Fibroblast of the conjunctiva (primary cell): ENCODE measurements at places on chromosomes 7 and 10.

DNA sequence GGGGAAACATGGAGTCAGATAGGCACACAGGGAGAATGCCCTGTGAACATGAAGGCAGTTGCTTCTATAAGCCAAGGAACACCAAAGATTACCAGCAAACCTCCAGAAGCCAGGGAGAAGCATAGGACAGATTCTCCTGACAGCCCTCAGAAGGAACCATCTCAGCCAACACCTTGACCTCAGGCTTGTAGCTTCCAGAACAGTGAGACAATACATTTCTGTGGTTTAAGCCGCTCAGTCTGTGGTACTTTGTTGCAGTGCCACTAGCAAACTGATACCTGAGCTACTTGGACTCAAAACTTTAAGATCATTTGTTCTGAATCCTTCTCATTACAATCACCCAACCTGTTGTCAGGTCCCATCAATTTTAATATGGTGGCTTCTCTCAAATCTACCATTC lies 31.2 kb downstream of the ABLIM1 start:
- no peak for DNase-seq

- no peak for DNase-seq
Observed at GRCh38 chr7:77627309-77627676, 69.0 kb upstream of the RSBN1L start.

DNA sequence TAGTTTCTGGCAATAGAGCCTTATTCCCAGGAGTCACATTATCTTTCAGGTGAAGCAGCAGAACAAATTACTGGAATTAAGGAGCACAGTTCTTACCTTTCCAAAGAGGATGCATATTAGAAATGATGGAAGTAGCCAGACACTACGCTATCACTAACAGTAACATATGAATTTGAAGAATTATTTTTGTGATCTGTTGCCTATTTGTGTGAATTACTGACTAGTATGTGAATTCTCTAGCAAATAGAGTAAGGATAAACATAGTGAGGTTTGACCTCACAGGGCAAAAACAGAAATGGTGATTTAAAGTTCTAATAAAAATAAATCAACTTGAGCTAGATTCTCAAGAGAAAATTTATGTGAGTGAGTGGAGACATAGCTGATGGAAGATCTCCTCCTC lies 1299.3 kb downstream of the XPNPEP1 start:
- DNase-seq, result no peak

DNA sequence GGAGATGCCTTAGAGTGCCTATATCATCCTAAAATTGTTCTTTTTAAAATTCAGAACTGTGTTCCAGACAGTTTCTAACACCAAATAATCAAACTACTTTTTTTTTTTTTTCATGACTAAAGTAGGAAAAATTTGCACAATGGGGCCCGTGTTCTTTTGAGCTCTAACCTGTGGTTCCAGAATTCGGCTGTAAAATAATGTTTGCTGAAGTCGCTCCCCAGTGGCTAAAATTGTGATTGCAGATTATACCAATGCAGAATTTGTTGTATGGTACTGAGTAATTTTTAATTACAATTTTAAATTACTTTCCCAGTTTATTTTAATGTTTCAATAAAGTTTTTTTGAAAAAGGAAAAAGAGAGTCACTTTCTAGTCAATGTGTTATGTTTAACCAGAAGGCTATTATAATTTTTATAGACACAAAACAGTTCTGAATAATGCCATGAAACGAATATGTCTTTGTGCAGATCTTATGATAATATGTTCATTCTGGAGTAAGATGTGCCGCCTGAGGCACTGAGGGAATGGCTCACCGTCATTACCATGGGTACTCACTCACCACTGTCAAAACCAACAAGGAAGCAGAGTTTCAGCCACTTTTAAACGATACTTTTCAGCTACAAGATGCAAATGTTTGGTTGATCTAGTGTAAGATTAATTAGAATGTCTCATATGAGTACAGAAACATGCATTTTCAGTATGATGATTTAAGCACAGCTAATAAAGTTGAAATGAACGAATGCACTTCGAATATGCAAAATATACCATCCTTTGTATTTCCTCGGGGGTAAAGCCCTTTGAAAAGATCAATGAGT lies 173.6 kb downstream of the PRKCQ start:
- no peak for DNase-seq

DNA sequence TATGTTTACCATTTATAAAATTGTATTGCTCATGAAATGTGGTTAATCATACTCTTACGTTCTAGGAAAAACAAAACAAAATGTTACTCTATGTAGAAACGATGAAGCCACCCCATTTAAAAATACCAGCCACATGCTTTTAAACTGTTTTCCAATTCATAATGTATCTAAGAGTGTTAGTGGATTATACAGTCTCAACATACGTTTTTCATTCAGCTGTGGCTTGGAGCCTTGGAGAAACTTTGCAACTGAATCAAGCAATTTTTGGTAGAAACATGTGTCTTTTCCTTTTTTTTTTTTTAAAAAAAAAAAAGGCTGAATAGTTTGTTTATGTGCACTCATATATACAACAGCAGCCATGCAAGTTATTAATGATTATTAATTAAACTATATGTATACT lies 378.0 kb upstream of the SEMA3D start:
- peak; percentile 18 for DNase-seq

GRCh38 chr7:116173051-116174028 lies 37.0 kb upstream of the TES start:
- DNase-seq, result peak; percentile 55

GRCh38 chr7:32088451-32088881 lies 18.3 kb upstream of the PDE1C start:
- no peak for DNase-seq

DNA sequence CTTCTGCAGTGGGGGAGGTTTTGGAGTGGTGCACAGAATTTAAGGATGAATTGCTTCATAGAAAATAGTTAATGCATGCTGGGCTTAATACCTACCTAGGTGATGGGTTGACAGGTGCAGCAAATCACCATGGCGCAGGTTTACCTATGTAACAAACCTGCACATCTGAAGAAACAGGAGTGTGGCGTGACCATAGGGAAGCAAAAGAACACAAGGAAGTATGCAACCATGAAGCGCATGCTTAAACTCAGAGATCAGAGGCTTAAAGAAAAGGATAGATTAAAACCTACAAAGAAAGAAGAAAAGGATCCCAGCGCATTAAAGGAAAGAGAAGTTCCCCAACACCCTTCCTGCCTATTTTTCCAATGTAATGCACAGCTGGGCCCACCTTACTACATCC lies 22.0 kb downstream of the CCDC126 start:
- DNase-seq, result no peak

GRCh38 chr7:98935811-98936210 lies 57.5 kb downstream of the TRRAP start:
- DNase-seq, result no peak

DNA sequence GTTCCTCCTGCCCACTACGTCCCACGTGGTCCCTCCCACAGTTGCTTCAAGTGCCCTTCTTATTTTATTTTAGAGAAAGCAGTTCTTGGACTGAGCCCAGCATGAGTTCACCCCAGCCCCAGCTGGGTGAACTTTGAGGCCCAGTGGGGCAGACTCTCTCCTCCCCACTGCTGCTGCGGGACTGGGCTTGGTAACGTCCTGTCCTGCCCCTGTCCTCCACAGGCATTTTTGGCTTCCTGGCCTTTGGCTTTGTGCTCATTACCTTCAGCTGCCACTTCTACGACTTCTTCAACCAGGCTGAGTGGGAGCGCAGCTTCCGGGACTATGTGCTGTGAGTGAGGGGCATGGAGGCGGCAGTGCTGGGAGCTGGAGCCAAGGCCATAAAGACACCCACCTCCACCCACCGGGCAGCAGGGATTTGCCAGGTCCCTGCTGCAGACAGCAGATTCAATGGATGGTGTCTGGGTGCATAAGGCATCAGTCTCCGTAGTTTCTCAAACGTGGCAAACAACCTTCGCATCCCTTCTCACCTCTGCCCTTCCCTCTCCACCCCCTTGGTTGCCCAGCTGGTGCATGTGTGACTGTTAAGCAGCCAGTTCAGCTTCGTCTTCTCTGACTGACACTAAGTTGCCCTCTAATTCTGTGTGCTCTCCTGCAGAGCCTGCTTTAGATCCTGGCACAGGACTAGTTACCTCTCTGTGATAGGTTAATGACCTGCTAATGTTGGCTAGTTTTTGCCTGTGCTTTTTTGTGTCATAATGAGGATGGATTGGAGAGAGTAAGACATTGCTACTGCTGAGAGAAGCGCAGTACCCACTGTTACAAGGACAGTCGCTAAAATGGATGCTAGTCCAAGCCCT lies 15.5 kb upstream of the AHCYL2 start:
- DNase-seq, result no peak

DNA sequence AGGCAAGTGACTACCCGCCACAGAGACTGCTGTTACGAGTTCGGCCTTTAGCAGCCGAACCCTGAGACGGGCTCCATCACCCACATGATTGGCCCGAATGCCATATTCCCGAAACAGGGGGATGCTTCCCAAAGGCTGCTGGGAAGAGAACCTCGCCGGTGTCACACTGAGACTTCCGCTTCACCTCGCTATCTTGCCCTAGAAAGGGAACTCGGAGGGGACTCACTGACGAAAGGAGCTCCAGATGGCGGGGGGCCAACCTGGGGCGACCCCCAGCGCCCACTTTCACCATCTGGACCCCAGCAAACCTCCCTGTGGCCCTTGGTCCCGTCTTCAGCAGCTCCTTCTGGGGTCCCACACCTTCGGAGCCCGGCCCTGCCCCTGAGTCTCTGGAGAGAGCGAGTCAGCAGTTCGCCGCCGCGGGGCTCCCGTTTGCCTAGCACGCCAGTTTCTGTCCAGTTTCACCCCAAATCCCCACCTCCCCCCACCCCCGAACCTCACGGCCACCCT lies 529 bp downstream of the HPS1 start:
- DNase-seq, result peak; percentile 4

DNA sequence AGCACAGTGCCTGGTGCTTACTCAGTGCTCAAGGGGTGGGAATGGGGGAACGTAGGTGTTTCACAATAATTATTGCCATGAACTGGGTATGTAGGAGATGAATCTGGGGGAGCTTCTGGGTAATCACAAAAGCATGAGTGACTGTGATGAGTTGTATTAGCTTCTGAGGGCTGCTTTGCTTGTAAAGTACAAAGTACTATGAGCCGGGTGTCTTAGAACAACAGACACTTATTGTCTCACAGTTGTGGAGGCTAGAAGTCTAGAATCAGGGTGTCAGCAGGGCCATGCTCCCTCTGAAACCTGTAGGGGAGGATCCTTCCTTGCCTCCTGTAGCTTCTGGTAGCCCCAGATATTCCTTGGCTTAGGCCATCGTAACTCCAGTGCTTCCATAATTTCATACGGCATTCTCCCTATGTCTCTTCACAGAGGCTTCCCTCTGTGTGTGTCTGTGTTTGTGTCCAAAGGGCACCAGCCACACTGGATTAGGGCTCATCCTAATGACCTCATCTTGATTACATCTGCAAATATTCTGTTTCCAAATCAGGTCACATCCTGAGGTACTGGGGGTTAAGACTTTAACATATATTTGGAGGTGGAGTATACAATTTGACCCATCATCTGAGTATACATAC lies 84.8 kb upstream of the AGBL3 start:
- DNase-seq, result no peak

DNA sequence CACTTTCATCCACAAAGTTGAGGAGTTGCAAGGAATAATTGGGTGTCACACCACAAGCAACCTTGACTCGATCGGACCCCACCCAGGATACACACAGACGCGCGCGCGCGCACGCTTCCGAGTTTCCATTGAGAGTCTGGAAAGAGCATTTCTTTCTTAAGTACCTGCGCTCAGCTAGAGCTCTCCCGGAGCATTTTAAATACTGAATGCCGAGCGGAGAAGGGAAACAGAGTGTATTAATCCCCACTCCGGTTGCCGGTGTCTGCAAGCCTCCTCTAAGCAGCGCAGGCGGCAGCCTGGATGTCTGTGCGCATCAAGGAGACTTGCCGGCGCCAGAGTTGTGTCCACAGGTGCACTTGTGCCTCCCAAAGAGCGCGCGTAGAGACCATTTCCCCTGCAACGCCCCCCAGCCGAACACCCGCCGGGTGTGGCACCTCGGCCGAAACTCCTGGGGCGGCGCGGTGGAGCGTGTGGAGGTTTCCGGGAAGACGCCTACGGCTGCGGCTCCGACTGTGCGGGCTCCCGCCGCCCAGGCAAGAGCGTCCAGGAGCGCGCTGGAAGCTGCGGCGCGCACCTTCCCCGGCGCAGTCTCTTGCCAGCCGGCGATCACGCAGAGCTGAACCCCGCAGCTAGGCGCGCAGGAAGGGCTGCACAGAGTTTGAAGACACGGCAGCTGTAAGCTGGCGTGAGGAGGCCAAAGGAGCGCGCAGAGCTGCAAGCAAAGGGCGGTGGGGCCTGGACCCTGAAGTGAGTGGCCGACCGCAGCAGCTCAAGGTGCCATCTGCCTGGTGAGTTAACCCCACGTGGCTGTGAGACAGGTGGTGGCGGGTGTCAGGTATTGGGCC lies 1.1 kb upstream of the FEZF1 start:
- no peak for DNase-seq

GRCh38 chr10:111077479-111077784 lies 603 bp downstream of the ADRA2A start:
- no peak for DNase-seq

- no peak for DNase-seq
Observed at GRCh38 chr7:113100121-113100603, 13.5 kb upstream of the GPR85 start.

GRCh38 chr10:102775201-102775934 lies 31.6 kb downstream of the WBP1L start:
- DNase-seq, result no peak

GRCh38 chr7:27082171-27082570 lies 13.6 kb downstream of the HOXA1 start:
- DNase-seq, result no peak

GRCh38 chr10:99433378-99434020 lies 3.1 kb upstream of the GOT1 start:
- DNase-seq, result no peak

GRCh38 chr7:37351716-37352115 lies 96.9 kb downstream of the ELMO1 start:
- DNase-seq, result no peak

- DNase-seq, result peak; percentile 68
Observed at GRCh38 chr10:68208424-68209042, 23.4 kb downstream of the ATOH7 start.

GRCh38 chr10:43751646-43752045 lies 103.0 kb upstream of the ZNF32 start:
- no peak for DNase-seq

DNA sequence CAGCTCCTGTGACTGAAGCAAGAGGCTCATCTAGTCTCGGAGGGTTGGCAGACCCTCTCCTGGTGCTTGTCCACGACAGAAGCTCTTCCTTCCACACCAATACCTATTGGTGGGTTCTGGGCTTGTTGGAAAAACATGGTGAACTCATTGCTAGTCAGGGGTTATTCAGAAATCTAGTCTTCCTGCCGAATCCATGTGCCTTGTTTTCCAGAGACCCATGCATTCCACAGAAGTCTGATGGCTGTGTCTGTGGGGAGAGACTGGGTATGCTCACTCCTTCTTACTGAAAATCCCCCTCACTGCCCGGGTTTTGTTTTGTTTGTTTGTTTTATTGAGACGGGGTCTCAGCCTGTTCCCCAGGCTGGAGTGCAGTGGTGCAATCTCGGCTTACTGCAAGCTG lies 138.3 kb downstream of the DNAJB6 start:
- no peak for DNase-seq
